Hematopoietic multipotent progenitor cell treated with erythropoietin and hydrocortisone succinate and interleukin-3 and kit ligand, for 6 days (in vitro differentiated cells): ENCODE measurements at places on chromosomes 12 and 14.
A peak's percentile ranks its signal among the peaks of the same experiment; 100 is the strongest.

GRCh38 chr12:103538397-103538796, 42.6 kb upstream of the C12orf42 start:
- DNase-seq: no peak

GRCh38 chr12:26845057-26845666, 12.2 kb upstream of the ITPR2 start:
- peak; percentile 67 for DNase-seq

DNA sequence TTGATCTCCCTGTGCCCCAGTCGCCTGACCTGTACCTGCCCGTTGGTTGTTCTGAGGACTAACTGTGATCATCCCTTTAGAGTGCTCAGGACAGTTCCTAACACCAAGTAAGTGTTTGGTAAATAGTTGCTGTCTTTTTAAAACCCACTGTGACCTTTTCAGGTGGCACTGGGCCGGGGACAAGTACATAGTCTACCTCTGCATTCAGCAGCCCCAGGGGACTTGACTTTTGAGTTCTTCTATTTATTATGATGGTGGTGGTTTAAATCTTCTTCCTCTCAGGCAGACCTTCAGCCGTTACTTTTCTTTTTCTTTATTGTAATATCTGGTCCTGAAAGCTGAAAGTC, 38.8 kb downstream of the EVL start:
- DNase-seq: no peak

DNA sequence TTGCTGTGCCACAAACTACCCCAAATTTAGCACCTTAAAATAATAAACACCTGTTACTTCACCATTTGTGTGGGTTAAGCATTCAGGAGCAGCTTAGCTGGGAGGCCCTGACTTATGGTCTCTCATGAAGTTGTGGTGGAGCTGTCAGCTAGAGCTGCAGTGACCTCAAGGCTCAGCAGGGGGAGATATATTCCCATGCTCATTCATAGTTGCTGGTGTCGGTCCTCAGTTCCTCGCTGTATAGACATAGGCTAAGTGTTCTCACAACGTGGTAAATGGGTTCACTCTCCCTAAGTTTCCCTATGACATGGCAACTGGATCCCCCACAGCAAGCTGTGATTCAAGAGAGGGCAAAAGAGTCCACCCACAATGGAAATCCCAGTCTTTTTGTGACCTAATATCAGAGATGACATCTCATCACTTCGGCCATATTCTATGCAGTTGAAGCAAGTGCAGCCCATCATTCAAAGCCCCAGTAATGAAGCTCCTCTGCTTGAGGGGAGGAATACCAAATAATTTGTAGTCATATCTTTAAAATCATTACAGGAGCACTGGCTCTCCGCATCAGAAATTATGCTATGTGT, 41.1 kb downstream of the PRB3 start:
- DNase-seq: peak; percentile 74

DNA sequence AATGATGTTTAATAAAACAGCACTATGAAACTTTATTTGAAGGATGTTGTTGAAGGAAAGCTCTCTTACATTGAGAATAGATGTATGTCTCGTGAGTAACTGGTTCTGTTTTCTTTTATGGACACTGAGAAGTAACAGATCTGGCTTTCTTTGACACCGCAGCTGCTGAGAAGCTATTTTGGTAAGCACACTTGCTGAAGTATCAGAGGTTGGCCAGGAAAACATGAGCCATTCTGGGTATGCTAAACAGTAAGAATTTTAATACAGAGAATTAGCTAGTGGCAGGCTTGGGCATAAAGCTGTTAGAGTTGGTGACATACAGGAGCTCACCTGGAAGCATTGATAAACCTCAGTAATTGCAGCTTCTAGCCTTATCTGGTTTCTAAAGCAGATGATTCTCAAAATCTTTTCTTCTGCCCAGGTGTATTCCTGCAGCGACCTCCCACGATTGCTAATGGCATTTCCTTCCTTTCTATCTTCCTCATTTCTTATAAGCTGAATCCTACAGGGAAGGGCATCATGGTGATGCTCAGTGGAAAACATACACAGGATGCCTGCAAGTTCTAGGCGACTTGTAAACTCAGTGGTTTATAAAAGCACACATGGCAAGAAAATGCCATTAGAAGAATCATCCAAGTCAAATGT, 291.6 kb upstream of the SLC16A7 start:
- DNase-seq: no peak

DNA sequence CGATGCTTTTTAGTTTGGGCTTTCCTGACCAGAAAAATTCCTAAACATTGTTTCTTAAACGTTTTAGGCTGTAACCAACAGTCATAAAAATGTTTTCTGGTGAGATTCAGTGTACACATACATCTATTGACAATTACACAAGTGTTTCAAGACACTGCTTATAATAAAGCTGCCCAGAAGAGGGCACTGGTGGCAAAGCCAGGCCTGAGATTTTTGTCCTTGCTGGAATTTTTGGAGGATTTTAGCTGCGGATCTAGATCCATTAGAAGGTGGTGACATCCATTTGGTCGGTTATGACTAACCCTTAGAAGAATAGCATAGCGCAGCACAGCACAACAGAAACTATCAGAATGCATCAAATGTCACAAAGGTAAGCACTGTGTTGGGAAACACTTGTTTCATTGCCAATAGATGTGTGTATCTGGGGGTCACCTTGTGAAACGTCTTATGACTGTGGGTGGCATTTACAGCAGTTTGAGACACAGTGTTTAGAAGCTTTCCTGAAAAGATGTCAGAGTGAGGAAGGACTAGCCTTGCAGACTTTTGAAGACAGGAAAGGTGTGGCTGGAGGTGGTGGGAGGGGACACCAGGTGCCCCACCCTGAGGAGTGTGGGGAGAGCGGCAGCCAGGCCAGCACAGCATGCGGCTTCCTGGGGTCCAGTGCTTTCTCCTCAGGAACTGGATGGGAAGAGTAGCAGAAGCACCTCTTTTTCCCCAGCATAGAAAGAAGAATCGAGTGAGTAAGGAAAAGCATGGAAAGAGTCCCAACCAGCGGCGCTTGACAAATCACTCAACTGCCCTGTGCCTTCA, 54.7 kb upstream of the FKBP4 start:
- DNase-seq: peak; percentile 37
